ENCODE measurements at places on chromosomes 4 and X. TPM values are rescaled to one million over a fixed set of nuclear protein-coding genes. Genes with fewer than 3 reads are reported as not detected.
A peak's percentile ranks its signal among the peaks of the same experiment; 100 is the strongest.

The RAI2 gene
- 1.4 TPM for total RNA-seq

The MAGEC2 gene
- not detected for total RNA-seq

The HAUS3 gene
- 23.7 TPM for total RNA-seq

The SPOCK3 gene
- total RNA-seq: 1.6 TPM

The ARR3 gene
- not detected for total RNA-seq

The TENM3 gene
- 132 TPM for total RNA-seq

GRCh38 chr4:183691897-183692296 lies 32.8 kb downstream of the TRAPPC11 start:
- no peaks in the 10 kb centered on the region for H3K27me3 ChIP-seq
- no peak for DNase-seq
- H3K36me3 ChIP-seq: peaks cover 51% of the 10 kb centered on the region
- H3K4me3 ChIP-seq: no peak overlapping the region
- H3K4me1 ChIP-seq: no peaks in the 10 kb centered on the region

GRCh38 chrX:9997524-9997923 lies 30.4 kb downstream of the CLDN34 start:
- no peak overlapping the region for H3K4me3 ChIP-seq
- no peaks in the 10 kb centered on the region for H3K27me3 ChIP-seq
- DNase-seq: no peak
- no peaks in the 10 kb centered on the region for H3K36me3 ChIP-seq
- no peak overlapping the region for H3K27ac ChIP-seq
- H3K4me1 ChIP-seq: no peaks in the 10 kb centered on the region

- DNase-seq: no peak
- H3K4me3 ChIP-seq: no peak overlapping the region
- no peaks in the 10 kb centered on the region for H3K36me3 ChIP-seq
- no peak overlapping the region for H3K27ac ChIP-seq
- peaks cover 17% of the 10 kb centered on the region for H3K4me1 ChIP-seq
These were observed 198.3 kb downstream of the STIM2 start for GRCh38 chr4:27058819-27059406.

DNA sequence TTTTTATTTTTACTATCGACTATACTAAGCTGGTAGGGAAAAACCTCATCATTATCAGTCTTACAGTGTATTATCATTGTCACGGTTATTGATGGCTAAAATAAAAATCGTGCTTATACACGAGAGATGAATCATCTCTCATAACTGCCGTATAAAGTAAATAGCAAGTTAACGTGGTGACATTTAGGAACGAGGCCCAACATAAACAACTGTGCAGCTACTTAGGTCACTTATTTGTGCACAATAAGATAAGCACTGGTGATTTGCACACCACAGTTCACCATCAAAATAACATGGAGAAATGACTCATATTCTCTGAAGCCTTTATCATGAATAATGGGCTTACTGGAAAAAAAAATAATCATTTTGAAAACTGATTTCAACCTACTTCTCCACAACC lies 482.0 kb upstream of the TENM3 start:
- peaks cover 24% of the 10 kb centered on the region for H3K4me1 ChIP-seq
- H3K36me3 ChIP-seq: no peaks in the 10 kb centered on the region

GRCh38 chrX:137166591-137166990 lies 132.8 kb upstream of the GPR101 start:
- no peaks in the 10 kb centered on the region for H3K36me3 ChIP-seq
- no peak overlapping the region for H3K27ac ChIP-seq
- no peaks in the 10 kb centered on the region for H3K4me1 ChIP-seq
- no peak overlapping the region for H3K4me3 ChIP-seq
- no peaks in the 10 kb centered on the region for H3K27me3 ChIP-seq
- peak; percentile 49 for DNase-seq

DNA sequence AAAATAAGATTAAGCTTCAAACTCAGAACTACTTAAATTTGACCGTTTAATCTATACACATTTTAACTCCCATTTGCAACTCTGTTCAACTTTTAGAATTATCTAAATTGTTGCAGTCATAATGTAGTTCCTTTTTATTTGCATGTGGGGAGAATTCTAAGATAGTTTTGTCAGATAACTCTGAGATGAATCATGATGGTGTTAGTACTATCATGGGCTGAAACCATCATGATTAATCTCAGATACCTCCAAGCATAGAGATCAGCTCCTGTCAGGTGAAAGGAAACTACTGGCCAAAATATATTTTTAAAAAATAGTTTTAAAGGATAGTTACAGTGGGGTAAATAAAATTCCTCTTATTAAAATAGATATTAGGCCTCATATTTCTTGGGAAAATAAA lies 39.0 kb downstream of the FBXO8 start:
- no peak overlapping the region for H3K4me3 ChIP-seq
- H3K4me1 ChIP-seq: no peaks in the 10 kb centered on the region
- no peak overlapping the region for H3K27ac ChIP-seq
- no peak for DNase-seq

DNA sequence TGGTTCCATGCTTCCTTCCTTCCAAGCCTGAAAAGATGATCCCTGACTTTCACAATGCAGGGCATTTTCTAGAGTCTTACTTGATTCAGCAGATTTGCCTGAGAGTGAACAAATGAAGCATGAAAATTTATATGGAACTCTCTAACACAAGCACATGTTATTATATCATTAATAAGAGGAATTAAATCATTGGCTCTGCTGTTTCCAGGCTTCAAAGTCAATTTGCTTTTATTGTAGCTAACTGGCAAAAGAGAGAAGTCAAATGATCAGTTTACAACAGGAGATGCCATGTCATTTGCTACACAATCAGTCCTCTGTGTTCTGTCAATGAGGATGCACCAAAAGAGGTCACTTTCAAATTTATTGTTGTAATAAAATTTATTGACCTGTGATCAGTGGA lies 101.5 kb upstream of the UGT8 start:
- H3K27ac ChIP-seq: no peak overlapping the region
- DNase-seq: no peak
- H3K27me3 ChIP-seq: no peaks in the 10 kb centered on the region
- peaks cover 42% of the 10 kb centered on the region for H3K4me1 ChIP-seq
- no peak overlapping the region for H3K4me3 ChIP-seq

Data from GM23338 (cell line).